ENCODE measurements at places on chromosomes 16 and 17.

GRCh38 chr16:3171181-3171854 is 16.7 kb upstream of the OR1F1 start:
- DNase-seq = peak; percentile 75

- DNase-seq = no peak
These were observed 72.0 kb upstream of the TOX3 start for GRCh38 chr16:52618753-52619497.

GRCh38 chr17:41026715-41027471 is at the start of gene KRTAP1-5:
Gene KRTAP1-5 (minus strand): TSS chr17:41027208. CDS start chr17:41027155, 53 bp downstream.
- no peak for DNase-seq

DNA sequence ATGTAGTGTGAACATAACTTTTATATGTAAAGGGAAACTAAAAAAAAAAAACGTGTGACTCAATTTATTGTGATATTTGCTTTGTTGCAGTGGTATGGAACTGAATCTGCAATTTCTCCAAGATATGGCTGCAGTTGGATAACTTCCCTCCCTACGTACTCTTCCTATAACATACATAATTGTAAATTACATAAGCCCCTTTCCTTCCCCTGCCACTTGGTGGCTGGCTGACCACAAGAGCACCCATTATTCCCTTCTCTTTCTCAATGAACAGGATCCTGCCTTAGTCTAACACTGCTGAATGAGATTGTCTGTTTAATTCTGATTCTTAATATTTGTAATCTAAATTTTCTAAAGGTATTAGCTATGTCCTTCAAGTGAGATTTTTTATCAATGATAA is 27.8 kb downstream of the CCL4 start:
- no peak for DNase-seq
